ENCODE measurements at places on chromosomes 2 and 18.

GRCh38 chr2:71380665-71381064 is 49.1 kb downstream of the ZNF638 start:
- no peak for DNase-seq

GRCh38 chr18:22783662-22784076 is 149.5 kb upstream of the RBBP8 start:
- no peak for DNase-seq

DNA sequence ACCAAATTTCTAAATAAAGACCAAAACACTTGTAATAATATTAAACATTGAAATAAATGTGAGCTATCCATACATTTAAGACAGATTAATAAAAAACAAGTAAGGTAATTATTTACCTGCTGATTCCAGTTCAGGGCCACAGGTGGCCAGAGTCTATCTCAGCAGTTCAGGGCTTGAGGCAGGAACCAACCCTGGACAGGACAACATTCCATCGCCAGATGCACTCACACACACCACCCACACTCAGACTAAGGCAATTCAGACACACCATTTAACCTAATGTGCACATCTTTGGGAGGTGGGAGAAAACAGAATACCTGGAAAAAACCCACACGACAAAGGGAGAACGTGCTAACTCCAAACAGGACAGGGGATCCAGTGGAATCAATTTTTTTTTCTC is 14.1 kb upstream of the WDSUB1 start:
- DNase-seq, result no peak

- DNase-seq, result no peak
Observed at GRCh38 chr2:162520959-162521358, 177.0 kb downstream of the GCA start.

DNA sequence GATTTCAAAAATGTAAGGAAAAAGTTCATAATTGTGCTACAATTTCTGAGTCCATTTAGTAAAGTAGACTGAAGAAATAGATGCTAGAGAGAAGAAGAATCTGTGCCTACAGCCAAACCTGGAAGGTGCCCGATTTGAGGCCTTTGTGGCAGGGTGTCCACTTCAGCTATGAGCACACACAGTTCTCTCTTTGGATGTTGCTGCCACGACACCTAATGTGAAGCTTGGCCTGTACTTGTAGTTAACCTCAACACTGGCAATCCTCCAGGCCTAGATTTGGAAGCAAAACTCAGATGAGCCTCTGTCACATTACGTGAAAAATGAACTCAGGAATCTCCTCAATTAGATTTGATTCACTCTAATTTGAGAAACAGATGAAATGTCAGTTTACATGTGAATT is 90.1 kb upstream of the LRP1B start:
- no peak for DNase-seq

DNA sequence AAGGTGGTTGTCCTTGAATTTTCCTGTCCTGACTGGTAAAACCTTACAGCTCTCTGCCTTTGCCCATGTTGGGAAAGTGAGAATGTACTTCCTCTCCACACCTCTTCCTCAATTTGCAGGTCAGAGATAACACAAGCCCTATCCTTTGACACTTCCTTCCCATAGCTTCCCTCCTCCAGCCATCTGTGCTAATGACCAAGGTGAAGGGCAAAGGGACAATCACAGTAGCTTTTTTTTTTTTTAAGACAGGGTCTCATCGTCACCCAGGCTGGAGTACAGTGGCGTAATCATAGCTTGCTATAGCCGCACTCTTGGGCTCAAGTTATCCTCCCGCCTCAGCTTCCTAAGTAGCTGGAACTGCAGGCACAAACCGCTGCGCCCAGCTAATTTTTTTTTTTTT is 24.3 kb upstream of the STPG4 start:
- DNase-seq, result no peak

DNA sequence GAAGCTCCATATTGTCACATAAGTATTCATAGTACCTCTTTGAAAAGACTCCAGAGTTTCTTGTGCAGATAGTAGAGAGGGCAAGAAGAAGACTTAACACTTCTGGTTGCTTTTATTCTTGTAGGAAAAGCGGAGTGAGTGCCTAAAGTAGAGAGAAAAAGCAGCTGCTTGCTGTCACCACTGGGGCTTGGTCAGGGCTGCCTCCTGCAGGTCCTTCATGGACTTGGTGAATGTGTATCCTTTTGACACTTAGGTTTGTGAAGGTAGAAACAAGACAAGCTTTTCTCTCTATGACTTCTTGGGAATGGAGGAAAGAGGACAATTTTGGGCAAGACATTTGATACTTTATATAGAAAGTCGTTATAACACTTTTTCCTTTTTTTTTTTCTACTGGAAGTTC is 312.8 kb upstream of the FANCL start:
- no peak for DNase-seq

GRCh38 chr2:105848367-105848766 is 103.7 kb downstream of the NCK2 start:
- no peak for DNase-seq

GRCh38 chr2:84906900-84907714 is 1.7 kb downstream of the TMSB10 start:
- peak; percentile 76 for DNase-seq

DNA sequence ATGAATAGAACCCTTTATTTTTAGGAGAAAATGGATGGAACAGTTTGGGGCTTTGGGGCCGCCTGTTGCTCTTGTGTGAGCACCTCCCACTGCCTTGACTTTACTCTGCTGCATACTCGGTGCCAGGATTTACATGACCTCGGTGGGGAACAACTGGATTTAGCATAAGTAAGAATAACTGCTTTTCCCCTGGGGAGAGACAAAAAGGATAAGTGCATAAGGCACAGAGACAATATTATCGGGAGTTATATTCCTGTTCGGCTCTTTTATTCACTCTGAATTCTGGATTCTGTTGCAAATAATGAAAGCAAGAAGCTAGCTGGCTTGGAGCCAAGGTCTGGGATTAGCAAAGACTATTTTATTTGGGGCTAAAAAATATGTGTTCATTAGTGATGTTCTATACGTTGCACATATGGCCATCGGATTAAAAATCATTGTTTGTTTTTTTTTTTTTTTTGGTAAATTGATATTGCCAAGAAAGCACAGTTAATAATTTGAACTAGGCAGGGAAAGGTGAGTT is 69.8 kb downstream of the CYBRD1 start:
- no peak for DNase-seq

DNA sequence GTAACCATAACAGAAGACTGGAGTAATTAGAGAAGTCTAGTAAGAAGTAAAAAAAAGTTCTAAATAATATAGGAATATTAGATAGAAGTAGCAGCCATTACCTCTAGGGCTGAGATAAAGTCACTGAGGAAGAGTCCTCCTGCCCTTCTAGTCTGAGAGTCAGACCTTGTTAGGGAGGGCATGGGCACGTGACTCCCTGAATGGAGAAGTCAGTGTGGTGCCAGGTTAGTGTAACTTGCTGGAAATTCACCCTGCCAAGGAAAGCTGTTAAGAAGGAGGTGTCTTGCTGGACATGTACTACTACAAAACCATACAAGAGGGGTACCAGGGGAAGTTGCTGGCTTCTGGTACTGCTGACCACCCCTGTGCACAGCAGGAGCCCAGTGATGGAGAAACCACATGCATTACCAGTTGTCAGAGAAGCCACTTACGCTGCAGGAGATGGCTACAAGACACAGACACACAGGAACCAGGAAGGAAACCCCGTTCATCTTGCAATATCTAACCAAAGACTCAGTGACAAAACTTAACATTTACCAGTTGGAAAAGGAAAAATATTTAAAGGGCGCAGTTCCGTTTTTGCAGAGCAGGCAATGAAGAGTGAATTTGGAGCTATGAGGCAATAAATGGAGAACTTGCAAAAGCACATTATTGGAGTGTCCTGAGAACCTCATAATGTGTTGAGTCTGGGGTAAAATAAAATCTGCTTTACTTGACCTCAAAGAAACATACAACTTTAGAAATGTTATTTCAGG is 77.2 kb upstream of the TLK1 start:
- no peak for DNase-seq

DNA sequence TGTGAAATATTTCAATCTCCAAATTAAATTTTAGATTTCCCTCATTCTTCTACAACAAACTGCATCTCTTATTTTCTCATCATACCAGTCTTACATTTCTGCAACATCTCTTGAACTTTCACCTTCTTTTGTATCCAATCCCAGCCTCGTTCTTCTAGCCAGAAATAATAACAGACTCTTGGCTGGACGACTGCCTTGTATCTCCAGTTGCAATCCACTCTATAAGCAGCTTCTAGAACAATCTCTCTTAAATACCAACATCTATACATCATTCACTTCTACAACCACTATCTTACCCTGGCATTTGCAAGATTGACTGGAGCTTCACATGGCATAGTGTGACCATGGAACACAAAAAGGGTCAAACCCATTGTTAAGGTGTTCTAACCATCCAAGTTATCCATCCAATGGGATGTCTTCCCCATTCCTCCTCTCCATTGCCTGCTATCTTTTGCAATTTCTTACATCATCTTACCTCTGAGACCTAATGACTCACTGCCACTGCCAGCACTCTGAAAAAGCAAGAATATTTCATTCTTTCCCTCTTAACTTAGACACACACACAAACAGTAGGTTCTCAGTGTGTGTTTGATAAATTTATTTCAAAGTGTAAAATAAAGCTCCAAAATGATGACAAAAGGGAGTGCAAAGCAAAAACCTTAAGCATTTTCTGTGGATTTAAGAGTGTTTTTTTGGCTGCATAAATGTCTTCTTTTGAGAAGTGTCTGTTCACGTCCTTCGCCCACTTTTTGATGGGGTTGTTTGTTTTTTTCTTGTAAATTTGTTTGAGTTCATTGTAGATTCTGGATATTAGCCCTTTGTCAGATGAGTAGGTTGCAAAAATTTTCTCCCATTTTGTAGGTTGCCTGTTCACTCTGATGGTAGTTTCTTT is 145.6 kb downstream of the METTL4 start:
- DNase-seq, result no peak

GRCh38 chr2:8671802-8672201 is 10.1 kb upstream of the ID2 start:
- DNase-seq, result no peak

- peak; percentile 43 for DNase-seq
Observed at GRCh38 chr18:70373042-70373519, 84.2 kb downstream of the SOCS6 start.

DNA sequence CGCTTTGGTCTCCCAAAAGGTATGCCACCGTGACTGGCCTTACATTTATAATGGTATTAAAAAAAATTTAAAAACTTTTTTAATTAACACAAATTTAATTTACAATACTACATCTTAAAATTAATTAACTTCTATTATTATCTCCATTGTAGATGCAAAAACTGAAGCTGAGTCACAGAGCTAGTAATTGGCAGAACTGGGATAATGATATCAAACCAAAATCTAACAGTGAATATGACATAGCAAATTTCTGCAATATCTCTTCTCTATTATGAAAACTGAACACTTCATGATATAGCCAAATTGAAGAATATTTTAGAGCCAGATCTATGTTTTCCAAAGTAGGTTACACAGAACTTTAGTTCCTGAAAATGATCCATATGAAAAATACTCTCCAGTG is 66.4 kb upstream of the CHAC2 start:
- DNase-seq, result no peak

- peak; percentile 11 for DNase-seq
Observed at GRCh38 chr2:71190656-71191569, 36.0 kb downstream of the PAIP2B start.

- no peak for DNase-seq
Observed at GRCh38 chr2:127721978-127722355, 20.7 kb downstream of the SFT2D3 start.

DNA sequence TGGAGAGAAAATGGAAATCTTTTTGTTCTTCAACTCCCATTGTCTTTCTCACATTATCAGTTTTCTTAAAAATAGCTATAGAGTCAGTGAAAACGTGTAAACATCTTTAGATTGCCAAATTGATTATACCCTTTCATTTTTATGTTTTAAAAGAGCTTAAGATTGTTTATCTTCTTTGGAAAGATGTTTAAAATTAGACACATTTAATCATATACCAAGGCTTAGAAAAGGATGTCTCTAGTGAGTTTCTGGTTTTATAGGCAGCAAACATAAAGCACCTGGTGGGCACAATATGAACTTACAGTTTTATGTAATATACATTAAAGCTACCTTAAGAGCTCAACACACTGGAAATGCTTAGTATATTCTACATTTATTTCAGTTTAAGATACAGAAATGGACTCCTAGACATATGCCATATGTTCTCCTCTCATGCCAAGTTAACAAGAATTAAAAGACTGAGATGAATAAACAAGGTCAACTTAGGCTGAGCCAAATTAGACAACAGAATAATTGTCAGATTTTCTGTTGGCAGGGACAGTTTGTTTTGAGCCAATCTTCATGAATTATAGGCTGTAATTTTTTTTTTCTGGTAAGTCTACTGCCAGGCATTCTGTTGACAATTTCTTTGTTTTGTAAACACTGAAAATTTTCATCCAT is 112.7 kb downstream of the OTX1 start:
- DNase-seq, result no peak

- DNase-seq, result no peak
Observed at GRCh38 chr2:217573571-217573970, 429.2 kb downstream of the TNS1 start.

DNA sequence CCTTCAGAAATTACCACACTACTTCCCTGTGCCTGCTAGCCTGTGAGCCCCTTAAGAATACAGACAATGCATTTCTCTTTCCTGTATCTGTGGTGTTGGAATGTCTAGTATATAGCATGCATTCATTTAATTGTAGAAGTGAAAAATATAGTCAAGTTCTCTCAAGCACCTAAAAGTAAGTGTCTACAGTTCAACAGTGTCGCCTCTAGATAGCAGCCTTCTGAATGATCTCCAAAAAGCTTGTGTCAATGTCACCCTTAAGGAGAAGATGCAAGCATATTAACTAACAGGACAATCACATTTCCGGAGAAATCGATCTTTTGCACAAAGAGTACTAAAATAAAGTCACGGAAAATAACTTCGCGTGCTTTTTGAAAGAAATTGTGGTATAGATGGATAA is 27.5 kb upstream of the DSG3 start:
- DNase-seq, result no peak

GRCh38 chr2:15946983-15947382 is 6.6 kb downstream of the MYCN start:
- DNase-seq, result no peak

- DNase-seq, result no peak
Observed at GRCh38 chr2:36549165-36549574, 48.8 kb downstream of the FEZ2 start.

DNA sequence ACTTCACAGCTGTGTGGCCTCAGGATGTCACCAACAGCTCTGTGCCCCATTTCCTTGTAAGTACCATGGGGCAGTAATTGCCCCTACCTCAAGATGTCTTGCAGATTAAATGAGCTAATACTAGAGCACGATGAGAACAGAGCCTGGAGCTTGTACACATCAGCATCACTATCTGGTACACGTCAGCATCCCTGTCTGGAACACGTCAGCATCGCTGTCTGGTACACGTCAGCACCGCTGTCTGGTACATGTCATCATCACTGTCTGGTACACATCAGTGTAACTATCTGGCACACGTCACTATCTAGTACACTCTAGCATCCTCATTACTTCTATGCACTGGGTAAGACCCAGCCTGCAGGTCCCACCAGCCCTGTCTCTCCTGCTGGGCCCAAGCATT is 37.2 kb downstream of the AQP12A start:
- no peak for DNase-seq

GRCh38 chr2:68831686-68832232 is 39.4 kb downstream of the BMP10 start:
- peak; percentile 46 for DNase-seq

GRCh38 chr2:1039549-1039948 is 88.9 kb downstream of the SNTG2 start:
- DNase-seq, result no peak

All from AG08396 (cell line).